ELF-1 (cell line): ENCODE measurements at places on chromosomes 2 and 18.

DNA sequence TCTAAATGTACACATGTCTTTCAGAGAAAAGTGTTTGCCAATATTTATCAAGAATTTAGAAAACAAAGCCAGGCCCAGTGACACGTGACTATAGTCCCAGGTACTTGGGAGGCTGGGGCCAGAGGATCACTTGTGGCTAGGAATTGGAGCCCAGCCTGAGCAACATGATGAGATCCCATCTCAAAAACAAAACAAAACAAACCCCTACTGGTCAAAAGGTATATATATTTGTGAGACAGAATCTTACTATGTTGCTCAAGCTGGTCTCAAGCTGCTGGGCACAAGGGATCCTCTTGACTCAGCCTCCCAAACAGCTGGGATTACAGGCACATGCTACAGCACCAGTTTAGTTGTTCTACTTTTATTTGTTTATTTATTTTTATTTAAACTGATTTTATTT lies 79.2 kb downstream of the ZDBF2 start:
- DNase-seq, result no peak

- DNase-seq, result peak; percentile 72
Measured at GRCh38 chr2:176122683-176123410, at the start of gene HOXD9. Gene HOXD9, plus strand, starts transcription at chr2:176122719. Its CDS starts 50 bp downstream, at chr2:176122769.

- DNase-seq, result no peak
Measured at GRCh38 chr2:159243529-159243928, 43.0 kb downstream of the WDSUB1 start.

DNA sequence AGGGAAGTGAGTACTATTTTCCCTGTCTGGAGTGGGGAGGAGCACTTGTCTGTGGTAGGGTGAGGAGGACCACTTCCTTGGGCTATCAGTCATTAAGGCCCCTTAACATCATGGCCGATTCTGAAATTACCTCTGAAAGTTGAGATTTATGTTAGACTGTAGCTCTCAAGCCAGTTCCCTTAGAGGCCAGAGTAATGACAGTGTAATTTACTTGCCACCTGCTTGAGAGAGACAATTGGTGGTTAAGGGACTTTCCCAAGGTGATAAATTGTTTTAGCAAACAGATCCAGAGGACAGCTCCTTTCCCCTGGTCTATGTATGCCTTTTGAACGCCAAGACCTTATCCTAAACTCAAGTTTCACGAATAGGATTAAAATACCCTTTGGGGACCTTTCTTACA lies 56.1 kb downstream of the NEDD4L start:
- no peak for DNase-seq

GRCh38 chr2:174074831-174075230 lies 109.7 kb upstream of the SP3 start:
- DNase-seq, result no peak

- DNase-seq, result peak; percentile 90
Measured at GRCh38 chr2:224027070-224027469, 12.0 kb downstream of the SERPINE2 start.

DNA sequence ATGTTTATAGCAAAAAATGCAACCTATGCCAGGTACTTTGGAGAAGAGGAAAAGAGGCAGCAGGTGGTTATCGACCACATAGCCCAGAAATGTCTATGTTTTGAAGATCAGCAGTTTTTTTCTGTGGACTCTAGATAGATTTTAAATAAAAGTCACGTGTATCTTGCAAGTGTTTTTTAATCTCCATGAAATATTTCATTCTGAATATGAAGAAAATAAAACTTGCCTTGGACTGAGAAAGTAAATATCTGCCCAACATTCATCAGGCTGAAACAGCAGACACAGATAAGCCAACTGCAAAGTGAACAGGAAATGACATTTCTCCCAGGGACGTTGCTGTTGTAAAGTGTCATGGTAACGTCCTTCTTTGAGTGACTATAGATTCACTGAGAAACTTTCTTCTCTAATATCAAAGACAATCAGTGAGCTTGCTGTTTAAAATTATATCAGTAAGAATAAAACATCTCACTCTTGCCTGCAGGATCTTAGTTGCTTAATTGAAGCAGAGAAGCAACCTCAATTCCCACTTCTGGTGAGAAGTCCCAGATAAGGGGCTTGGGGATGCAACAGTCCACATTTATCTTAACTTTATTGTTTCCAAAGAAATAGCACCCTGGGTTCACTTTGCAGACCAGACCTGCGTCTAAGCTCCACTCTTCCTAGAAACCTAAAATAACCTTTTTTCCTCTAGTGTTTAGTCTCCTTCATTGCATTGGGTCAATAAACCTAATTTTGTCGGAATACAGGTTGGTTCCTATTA lies 6.3 kb downstream of the MYOM1 start:
- DNase-seq, result no peak

DNA sequence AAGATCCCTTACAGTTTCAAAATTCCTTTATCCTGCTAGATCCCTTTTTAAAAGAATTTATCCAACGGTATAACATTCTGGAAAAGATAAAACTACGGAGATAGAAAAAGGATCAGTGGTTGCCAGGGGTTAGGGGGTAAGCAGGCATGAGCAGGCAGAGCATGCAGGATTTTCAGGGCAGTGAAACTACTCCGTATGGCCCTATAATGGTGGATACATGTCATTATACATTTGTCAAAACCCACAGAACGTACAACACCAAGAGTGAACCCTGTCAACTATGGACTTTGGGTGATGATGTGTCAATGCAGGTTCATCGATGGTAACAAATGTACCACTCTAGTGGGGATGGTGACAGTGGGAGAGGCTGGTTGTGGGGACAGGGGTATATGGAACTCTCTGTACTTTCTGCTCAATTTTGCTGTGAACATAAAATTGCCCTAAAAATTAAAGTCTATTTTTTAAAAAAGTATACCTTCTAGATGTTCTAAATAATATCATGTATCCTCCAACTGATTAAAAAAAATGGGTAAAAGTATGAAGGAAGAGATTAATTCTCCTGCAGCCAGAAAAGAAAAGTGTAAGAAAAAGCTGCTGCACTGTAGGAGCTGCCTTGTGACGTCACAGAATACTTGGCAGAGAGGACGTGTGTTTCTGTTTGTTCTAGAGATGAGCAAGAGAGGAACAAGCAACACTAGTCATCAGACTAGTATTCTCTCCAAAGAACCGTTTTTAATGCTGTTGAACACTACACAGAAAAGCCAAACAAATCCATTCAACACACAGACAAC lies 23.6 kb downstream of the ANKRD44 start:
- no peak for DNase-seq

- no peak for DNase-seq
Measured at GRCh38 chr2:31382452-31383120, 32.0 kb downstream of the XDH start.

- no peak for DNase-seq
Measured at GRCh38 chr2:29894822-29895614, 26.4 kb downstream of the ALK start.

GRCh38 chr2:106996171-106996769 lies 110.3 kb upstream of the ST6GAL2 start:
- DNase-seq, result no peak

DNA sequence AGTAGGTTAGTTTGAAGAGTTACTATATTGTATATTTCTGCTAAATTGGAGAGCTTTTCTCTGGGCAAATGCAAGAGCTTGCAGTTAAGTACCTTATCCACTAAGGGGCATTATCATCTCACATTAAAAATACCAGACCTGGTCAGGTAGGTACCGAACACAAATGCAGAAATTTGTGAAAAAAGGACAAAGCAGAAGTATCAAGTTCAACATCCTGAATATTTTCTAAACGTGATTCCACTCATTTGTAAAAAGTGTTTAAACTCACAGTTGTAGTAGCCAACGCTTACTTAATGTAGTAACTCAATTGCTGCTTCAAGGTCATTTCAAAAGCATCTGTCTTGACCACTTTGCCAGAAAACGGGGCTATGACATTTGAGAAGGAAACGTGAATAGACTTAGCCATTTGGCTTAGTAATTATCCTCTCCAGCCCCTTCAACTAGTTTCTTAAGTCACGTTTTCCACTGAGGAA lies 52.1 kb downstream of the CYRIA start:
- DNase-seq, result no peak

DNA sequence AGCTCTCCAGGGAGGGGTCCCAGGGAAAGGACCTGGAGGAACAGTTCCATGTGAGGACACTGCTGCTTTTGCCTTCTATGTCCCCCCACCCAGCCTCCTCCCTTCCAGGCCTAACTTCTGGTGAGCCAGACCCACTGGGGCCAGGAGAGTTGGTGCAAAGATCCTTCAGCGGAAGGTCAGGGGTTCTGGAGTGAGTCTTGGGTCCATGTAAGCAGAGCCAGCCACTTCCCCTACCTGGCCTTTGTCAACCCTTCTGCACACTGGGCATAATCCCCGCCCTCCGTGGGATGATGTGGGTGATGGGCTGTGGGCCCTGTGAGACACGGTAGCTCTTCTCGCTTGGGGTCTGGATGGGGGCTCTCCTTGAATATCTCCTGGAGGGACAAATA lies 76.9 kb downstream of the RHOB start:
- DNase-seq, result no peak

GRCh38 chr2:216554286-216554685 lies 55.6 kb downstream of the RPL37A start:
- DNase-seq, result no peak

GRCh38 chr2:161243312-161243711 lies 64.9 kb upstream of the PSMD14 start:
- DNase-seq, result no peak

DNA sequence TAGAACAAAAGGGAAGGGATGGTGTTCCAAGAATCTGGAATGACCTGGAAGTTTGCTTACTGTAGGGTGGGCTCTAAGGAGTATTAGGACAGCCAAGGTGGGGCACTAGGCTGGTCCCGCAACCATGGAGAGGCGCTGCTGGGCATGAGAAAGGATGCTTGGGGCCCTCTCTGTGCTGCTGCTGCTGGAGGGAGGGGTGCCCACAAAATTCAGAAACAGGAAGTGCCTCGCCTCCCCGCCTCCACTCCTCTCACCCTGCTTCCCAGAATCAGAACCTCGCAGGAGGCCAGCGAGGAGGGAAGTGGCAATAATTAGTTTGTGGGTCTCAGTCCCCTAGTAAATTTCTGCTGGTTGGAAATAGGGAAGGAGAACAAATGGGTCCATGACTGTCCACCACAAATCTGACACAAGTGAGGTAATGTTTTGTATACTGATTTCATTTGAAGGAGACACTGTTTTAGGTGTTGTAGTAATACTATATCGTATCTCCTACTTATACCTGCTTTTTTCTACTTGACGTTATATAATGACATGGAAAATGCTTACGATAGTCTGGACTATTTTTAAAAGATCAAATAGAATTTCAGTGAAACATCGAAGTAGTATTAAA lies 7.9 kb upstream of the PDCL3 start:
- DNase-seq, result no peak

- DNase-seq, result no peak
Measured at GRCh38 chr2:121774235-121774634, 18.8 kb downstream of the TSN start.

DNA sequence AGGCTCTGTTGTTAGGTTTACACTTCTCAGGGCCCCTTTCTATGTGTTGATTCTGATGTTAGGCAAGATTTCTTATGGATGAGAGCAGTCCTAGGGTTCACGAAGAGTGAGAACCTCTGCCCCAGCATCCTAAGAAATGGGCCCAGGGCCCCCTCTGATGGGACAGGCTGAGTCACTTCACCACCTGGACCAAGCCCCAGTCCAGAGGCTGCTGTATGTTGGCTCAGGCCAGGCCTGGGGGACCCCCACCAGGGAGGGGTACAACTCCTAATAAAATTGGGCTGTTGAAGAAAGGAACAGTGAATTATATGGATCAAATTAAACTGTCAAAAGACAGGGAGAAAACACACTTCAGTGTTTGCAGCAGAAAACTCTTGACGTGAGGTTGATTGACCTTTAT lies 365.9 kb upstream of the HS6ST1 start:
- no peak for DNase-seq

GRCh38 chr2:99858951-99859596 lies 283.3 kb downstream of the AFF3 start:
- no peak for DNase-seq

DNA sequence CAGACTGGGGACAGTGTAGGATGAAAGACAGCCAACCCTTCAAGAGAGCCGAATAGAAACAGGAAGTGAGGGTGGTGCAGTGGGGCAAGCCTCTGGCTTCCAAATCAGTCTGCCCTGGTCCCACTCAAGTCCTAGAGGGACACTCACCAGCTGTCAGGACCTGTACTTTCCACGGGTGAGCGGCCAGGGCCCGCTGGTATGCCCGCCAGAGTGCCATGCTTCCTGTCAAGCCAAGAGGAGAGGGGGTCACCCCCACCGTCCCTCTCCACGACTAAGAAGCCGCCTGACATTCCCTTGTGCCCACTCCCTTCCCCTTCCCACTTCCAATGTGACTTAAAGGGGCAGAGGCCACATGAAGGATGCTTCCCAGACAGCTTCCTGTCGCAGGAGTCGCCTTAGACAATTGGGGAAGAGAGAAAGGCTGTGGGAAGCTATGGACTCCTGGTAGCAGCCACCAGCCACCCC lies 564 bp downstream of the MPV17 start:
- DNase-seq, result peak; percentile 19

GRCh38 chr2:77101796-77102452 lies 420.3 kb downstream of the LRRTM4 start:
- no peak for DNase-seq

DNA sequence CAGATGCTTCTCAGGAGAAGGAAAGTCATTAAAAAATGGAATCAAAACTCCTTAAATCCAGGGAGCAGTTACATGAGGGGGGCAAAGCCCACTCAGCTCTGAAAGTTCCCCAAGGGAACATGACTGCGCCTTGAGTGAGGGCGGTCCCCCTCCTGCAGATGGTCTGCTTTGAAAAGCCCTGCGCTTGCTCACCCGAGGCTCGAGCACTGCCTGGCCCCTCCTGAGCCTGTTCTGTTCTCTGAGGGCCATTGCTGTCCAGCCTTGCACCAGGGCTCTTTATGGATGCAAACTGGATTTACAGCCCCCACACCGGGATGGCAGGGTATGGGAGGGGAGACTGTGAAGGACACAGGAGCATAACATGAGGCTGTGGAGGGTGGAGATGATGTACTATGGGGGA lies 37.8 kb upstream of the DNMT3A start:
- DNase-seq, result no peak

- DNase-seq, result no peak
Measured at GRCh38 chr2:136113209-136113971, 4.6 kb downstream of the CXCR4 start.

- peak; percentile 14 for DNase-seq
Measured at GRCh38 chr2:72937356-72937669, 20.0 kb downstream of the EMX1 start.

DNA sequence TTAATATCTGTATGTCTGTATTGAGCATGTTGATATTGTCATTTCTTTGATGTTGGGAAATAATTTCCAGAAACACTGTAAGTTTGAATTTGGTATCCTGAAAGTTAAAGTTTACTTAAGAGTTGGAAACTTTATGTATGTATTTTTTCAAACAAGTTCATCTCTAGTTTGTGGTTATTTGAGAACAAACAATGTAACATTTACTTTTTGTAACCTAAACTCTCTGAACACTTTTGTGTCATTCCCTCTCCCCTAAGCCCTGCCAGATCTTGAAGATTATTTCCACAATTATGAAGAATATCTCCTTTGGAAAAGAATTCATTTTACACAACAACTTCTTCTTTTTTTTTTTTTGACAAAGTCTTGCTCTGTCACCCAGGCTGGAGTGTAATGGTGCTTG lies 24.9 kb downstream of the TDRD15 start:
- DNase-seq, result no peak
